ENCODE measurements at places on chromosomes 16 and 17. TPM values are rescaled to one million over a fixed set of nuclear protein-coding genes. Genes with fewer than 3 reads are reported as not detected.

PDF gene
- 10.1 TPM for total RNA-seq

CD79B gene
- 28.0 TPM for total RNA-seq

KRTAP2-1 gene
- total RNA-seq = not detected

CLDN6 gene
- total RNA-seq = not detected

DNA sequence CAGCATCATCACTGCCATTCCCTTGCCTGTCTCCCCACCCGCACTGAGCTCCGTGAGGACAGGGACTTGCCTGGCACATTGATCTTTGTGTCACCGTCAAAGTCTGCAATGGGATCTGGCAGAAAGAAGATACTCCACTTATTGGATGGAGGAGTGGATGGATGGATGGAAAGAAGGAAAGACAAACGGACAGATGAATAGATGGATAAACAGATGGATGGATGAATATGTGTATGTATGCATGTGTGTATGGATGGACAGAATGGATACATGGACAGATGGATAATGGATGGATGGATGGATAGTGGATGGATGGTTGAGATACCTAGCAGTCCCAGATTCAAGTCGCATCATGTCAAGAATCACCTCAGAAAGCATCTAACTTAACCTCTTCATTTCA, 99.9 kb downstream of the SDK2 start:
- DNase-seq = no peak
- H3K27me3 ChIP-seq = no peaks in the 10 kb centered on the region
- H3K4me1 ChIP-seq = peaks cover 11% of the 10 kb centered on the region

DNA sequence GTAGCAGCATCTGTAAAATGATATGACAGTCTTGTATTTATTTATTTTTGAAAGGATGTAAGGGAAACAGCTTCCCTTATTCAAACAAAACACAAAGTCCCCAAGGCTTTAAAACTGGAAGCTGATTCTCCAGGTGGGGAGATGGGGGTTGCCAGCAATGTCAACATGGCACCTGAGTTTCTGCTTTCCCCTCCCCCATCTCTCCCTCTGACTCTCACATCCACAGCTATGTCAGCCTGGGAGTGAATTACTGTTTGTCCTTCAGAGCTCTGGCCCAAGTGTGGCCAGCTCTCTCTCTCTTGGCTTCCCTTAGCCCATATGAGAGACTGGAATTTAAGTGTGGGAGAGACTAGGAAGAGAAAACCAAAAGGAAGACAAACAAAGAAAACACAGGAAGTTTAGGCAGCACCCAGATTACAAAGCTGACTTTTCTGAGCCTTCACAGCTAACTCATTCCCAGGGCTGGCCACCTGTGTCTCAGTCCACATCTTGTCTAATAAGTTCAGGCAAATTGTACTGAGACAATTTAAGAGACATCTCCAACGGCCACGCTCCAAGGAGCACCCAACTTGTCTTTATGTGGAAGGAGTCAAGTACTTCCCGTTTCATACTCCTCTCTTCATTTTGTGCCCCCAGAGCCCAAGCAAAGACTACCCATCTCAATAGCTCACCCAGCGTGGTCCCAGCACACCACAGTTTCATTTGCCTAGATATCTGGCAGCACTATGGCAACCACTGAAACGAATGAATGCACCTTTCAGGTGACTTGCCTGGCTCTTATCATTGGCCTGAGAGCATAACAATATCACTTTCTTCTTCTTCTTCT, 69.2 kb downstream of the SOX9 start:
- H3K4me3 ChIP-seq = no peak overlapping the region
- no peak overlapping the region for H3K27ac ChIP-seq
- no peaks in the 10 kb centered on the region for H3K36me3 ChIP-seq
- H3K27me3 ChIP-seq = no peaks in the 10 kb centered on the region

DNA sequence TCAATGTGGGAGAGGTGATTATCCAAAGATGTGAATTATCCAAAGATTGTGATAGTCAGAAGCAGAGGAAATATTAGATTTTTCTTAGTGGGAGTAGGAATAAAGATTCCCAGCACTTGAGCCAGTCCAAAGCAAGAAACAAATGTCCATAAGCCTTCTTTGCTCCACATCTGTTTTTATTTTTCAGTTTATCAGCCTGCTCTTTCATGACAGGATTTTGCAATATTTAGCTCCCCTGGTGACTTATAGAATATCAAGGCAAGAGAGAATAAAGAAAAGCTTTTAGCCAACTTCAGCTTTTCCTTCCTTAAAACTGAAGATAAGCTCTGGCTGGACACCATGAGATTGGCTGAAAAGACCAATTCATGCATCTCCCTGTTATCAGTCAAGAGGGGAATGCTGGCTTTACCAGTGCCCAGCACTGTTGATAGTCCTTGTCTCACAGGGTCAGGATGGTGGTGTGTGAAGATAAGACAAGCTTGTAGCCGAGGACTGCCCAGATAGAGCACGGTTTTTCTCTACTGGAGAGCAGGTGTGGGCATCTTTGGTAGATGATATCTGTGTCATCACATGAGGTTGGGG, 706.5 kb downstream of the KCNJ2 start:
- DNase-seq = no peak

DNA sequence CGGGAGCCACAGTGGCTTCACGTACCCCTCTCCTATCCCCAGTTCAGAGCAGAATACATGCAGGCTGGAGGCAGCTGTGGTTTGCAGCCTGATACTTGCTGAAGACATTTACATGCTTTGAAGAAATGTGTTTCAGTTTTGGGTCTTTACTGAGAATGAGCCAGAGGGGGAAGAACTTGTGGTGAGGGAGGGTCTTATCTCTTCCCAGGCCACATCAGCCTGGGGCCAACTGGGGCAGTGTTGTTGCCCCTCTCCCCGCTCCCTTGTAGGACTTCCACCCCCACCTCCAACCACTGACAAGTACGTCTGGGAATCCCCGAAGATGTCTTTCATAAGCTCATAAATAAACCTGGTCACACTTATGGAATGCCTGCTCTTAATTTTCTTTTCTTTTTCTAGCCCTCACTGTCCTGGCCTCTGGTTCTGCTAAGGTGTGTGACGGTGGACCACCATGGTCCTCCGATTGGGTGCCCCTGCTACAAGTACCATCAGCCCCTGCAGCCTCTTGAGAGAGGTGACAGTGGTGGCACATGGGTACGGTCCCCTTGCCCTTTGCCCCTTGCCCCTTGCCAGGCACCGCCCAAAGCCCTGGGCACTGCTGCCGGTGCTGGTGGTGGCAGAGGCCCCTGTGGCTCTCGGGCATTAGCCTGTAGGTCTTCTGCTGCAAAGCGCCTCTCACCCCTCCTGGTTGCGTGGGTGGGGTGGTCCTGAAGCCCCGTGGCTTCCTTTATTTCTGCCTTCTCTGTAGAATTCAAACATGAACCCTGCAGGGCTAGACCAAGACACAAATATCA, 144.8 kb upstream of the RPH3AL start:
- no peak overlapping the region for H3K4me3 ChIP-seq
- H3K36me3 ChIP-seq = no peaks in the 10 kb centered on the region
- DNase-seq = no peak
- peaks cover 2% of the 10 kb centered on the region for H3K27me3 ChIP-seq

- H3K36me3 ChIP-seq = no peaks in the 10 kb centered on the region
- H3K27ac ChIP-seq = no peak overlapping the region
- peak overlapping the region; percentile 30 for H3K4me3 ChIP-seq
- peaks cover 8% of the 10 kb centered on the region for H3K4me1 ChIP-seq
- H3K27me3 ChIP-seq = peaks cover 59% of the 10 kb centered on the region
- peak; percentile 52 for DNase-seq
Observed at GRCh38 chr16:73058221-73058615, 10.3 kb upstream of the ZFHX3 start.

All from activated CD4-positive, alpha-beta T cell treated with anti-CD3 and anti-CD28 coated beads for 36 hours (primary cell).